Skin of body (tissue), 3 donors: ENCODE measurements at places on chromosomes 2 and 18.

DNA sequence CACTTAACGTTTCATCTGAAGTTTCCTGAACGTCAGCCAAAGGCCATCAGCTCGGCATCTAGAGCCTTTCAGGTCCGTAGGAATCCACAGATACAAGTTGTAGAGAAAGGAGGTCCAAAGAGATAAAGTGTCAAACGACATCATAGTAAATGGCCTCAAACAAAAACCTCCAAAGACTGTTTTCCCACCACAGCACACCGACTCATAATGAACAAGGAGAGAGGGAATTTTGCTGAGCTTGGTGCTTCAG, 150.3 kb downstream of the PXDN start:
- no peak for DNase-seq

DNA sequence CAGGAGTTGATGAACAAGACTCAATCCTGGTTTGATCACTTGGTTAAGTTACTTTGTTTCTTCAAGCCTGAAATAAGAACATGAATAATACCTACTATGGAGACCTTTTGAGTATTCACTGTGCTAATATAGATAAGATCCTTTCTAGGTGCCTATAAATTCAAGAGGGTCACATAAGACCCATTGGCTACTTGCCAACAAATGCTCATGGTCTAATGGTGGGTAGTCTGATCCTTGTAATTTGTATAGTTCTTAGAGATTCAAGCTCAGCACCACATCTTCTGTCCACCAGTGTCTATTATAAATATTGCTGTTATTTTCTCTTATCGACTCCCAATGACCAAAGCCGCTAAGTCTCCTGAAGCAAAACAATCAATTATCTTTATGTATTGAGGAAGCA, 27.4 kb upstream of the ACSL3 start:
- no peak for DNase-seq

DNA sequence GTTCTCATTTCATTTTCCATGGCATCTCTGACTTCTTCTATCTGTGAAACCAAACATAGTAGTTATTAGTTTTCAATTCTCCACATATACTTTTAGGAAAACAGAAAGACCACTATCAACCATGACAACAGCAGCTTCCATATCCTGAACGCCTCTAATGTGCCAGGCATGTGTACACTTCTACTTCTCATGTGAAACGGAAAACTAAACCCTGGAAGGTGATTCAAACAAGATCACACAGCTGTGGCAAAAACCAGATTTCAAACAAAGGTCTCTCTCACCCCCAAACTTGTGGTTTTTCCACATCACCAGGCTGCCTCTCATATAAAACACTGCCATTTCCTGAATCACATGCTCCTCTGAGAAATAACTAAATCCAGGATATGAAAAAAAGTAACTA, 41.8 kb downstream of the PTCD3 start:
- no peak for DNase-seq

DNA sequence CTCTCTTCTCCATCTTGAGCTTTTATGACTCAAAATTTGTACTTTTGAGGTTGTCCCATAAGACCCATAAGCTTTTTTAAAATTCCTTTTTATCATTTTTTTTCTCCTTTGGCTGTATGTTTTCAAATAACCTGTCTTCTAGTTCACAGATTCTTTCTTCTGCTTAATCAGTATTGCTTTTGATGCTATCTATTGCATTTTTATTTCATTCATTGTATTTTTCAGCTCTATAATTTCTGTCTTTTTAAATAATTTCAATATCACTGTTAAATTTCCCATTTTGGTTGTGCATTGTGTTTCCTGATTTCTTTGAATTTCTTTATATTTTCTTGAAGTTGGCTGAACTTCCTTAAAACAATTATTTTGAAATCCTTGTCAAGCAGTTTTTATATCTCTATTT, 4.8 kb upstream of the XDH start:
- no peak for DNase-seq

- peak; percentile 88 for DNase-seq
Measured at GRCh38 chr2:88053296-88053695, 2.3 kb downstream of the KRCC1 start.

GRCh38 chr2:158388159-158388558, 68.4 kb downstream of the CCDC148 start:
- DNase-seq: no peak

DNA sequence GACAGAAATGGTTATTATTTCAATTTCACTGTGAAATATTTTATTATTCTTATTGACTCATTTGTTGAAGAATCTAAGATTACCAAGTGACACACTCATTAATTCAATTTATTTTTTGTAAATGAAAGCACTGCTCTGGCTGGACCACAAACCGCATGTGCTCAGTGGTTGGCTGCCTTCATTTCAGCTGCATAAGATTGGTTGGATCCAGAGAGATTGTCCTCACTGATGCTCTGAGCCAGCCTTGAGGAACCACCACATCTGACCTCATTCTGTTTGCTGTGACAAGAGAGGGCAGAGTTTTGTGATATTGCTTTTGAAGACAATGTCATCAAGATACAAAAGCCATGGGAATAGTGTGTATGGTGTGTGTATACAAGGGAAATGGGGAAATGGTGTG, 192.1 kb downstream of the CYRIA start:
- DNase-seq: no peak

DNA sequence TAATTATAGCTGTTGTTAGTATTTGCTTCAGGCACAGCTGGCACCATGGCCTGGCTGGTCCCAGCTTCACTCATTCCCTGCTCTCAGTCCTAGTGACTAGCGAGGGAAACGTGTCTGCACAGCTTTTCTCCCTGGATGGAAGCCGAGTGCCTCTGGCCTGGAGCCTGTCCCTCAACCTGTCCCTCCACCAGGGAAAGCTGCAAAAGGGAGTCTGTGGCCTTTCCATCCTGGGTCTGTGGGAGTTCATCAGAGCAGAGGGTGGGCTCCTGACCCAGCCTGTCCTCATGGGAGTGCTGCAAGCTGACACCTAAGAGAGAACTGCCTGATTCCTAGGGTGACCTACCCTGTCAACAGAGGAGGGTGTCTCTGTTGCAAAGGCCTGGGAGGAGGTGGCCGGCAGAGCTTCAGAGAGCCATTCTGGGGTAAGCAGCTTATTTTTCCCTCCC, 118.3 kb downstream of the CAPN13 start:
- no peak for DNase-seq

DNA sequence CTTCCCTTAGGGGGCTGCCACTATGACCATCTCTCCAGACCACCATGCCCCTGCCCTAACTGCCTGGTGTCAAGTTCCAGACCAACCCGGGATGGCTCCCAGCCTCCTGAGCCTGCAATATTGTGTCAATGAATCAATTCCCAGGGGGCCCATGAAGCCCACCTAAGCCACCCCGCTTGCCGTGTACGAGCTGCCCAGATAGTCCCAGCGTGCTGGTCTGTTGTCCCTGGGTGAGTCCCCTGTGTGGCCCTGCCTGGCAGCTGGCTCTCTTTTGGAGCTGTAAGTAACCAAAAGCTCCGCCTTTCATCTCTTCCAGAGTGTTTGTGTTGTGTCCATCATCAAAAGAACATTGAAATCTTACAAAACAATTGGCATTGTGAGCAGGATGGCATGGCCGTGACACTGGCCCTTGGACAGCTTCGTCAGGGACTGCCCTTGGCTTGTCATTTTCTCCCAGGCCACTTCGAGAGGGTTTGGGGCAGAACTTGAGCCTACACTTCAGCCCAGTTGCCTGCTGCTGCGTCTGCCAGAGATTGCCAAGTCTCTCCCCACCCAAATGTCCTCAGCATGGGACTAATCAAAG, 11.3 kb upstream of the MAL start:
- no peak for DNase-seq

- DNase-seq: no peak
Measured at GRCh38 chr18:9824952-9825371, 60.8 kb upstream of the TXNDC2 start.

- DNase-seq: no peak
Measured at GRCh38 chr2:146147448-146148012, 1627.6 kb upstream of the ZEB2 start.

- DNase-seq: no peak
Measured at GRCh38 chr2:164821338-164821737, 20.3 kb downstream of the COBLL1 start.

GRCh38 chr2:204643326-204643725, 98.1 kb downstream of the PARD3B start:
- DNase-seq: no peak

DNA sequence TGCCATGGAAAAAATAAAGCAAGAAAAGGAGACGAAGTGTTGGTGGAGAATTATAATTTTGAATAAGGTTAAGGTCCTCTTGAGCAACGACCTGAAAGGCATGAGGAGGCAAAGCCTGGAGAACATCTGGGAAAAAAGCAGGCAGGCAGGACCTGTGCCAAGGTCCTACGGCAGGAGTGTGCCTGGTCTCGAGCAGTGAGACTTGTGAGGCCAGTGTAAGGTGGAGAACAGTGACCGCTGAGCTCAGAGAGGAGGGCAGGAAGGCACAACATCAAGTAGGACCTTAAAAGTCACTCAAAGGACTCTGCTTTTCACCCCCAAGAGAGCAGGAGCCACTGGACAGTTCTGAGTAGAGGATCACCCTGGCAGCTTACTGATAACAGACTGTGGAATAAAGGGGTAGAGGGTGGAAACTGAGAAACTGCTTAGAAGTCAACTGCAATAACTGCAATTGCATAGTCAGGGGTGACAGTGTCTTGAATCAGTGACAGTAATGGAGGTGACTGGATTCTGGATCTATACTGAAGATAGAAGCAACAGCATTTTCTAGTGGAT, 3.5 kb downstream of the NOL10 start:
- no peak for DNase-seq

DNA sequence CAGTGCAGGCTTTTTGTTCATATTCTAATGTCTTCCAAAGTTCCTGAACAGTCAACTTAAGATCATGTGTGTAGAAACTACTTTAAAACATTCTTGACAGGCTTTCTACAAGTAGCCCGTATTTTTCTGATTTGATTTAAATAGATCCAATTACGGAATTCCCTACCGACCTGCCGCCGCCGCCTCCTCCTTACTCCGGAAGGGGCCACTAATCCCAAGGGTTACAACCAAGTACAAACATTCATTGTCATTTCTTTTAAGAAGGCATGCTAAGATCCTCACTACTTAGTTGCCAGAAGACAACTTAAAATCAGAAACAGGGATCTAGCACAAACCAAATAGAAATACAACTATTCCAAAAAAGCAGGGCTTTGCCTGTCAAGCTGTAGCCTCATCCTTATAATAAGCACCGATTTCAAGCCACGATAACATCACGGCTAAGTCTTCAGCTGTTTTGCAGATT, 784 bp downstream of the WDR33 start:
- DNase-seq: peak; percentile 38

DNA sequence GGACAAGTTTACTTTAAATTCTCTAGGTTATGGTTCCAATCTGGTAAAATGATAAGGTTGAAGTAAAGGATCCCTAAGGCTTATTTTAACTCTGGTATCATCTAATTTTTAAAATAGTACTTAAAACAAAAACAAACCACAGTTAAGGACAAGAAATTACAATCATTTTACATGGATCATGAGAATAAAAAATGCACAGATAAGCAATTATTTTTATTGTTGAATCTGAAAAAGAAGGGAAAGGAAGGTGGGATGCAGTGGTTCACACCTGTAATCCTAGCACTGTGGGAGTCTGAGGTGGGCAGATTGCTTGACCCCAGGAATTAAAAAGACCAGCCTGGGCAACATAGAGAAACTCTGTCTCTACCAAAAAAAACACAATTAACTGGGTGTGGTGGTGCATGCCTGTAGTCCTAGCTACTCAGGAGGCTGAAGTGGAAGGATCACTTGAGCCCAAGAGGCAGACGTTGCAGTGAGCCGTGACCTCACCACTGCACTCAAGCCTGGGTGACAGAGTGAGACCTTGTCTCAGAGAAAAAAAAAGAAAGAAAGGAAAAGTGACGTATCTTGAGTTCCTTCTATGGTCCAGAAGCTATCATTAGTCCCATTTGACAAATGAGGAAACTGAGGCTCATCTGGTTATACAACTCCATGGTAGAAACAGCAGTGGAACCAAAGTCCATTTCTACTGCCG, 2.5 kb downstream of the TNFAIP6 start:
- DNase-seq: no peak

DNA sequence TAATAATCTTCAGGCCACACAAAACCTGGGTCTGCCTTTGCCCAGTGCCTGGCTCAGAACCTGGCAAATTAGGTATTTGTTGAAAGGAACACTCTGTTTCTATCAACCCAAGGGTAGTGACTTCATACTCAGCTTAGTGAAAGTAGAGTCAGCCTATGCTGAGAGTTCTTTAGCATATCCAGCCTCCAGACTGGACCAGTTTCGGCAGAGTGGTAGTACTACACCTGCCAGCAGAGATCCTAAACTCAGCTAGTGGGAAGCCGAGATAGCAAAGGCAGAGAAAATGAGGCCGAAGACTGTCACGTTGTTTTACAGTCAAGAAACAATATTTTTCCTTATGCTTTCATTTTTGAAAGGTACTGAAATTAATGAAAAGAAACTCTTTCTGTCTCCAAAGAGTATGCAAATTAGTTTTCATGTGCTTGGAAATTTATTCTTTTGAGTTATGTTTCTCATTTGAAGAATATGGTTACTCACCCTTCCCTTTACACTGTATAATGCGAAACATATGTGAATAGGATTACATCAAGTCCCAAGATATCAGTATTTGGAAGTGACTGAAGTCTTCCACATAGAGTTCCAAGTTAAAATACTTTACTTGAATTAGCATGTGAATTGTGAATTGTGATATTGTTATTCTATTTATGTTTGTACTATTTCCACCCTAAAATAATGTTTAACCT, 52.2 kb upstream of the UGP2 start:
- DNase-seq: peak; percentile 96

DNA sequence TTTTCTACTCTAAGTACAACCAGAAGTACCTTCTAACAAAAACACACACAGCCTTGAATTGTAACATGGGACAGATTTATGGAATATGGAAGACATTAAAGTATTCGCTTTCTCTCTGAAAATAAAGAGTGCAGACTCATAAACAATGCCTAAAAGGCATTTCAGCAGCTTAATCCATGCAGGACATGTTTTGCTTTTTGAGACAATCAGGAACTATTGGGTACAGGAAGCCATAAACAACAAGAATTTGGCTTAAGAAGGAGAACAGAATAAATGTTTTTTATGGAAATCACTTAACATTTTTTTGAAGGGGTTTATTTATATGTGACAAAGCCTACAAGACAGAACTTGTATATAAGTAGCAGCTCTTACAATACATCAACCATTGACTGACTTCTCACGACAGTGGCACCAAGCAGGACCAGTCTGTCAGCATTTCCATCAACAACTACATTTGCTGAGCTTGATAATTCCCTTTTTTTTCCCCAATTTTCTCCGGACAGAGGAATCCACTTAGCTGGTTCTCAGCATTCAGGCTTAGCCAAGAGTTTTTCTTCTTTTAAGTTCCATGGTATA, 140.1 kb downstream of the EXOC6B start:
- DNase-seq: peak; percentile 5

- no peak for DNase-seq
Measured at GRCh38 chr2:31023541-31023940, 114.7 kb downstream of the GALNT14 start.

- DNase-seq: no peak
Measured at GRCh38 chr2:189298038-189298437, 118.5 kb upstream of the COL5A2 start.

- peak; percentile 79 for DNase-seq
Measured at GRCh38 chr2:151097895-151098294, 163.8 kb downstream of the RBM43 start.

- no peak for DNase-seq
Measured at GRCh38 chr2:134335601-134336000, 81.7 kb downstream of the MGAT5 start.

GRCh38 chr2:132374961-132375360, 41.6 kb upstream of the GPR39 start:
- DNase-seq: no peak

GRCh38 chr2:15799432-15799827, 140.9 kb upstream of the MYCN start:
- no peak for DNase-seq
